ENCODE measurements at places on chromosomes 4 and X.

- peak; percentile 3 for DNase-seq
Observed at GRCh38 chr4:19694812-19695211, 556.9 kb upstream of the SLIT2 start.

GRCh38 chrX:41409006-41409405 lies 38.1 kb upstream of the NYX start:
- DNase-seq: peak; percentile 15

DNA sequence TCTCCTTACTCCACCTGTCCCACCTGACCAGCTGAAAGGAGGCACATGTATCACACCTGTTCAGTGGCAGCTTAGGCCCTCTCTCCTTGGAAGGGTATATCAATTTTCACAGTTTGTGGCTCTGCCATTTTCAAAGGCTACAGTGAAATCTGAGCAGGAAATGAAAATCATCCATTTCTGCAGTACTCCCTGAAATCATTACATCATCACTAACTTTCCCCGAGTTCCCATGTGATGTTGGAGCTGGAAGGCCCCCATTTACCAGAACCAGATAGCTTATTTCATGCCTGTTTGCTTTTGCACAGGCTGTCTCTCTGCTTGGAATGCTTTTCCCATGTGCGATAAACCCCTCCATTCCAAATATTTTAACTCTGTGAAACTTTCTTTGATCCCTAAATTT lies 31.0 kb upstream of the STX18 start:
- DNase-seq: no peak

GRCh38 chr4:6641164-6641970 lies 882 bp downstream of the MRFAP1 start:
- no peak for DNase-seq

DNA sequence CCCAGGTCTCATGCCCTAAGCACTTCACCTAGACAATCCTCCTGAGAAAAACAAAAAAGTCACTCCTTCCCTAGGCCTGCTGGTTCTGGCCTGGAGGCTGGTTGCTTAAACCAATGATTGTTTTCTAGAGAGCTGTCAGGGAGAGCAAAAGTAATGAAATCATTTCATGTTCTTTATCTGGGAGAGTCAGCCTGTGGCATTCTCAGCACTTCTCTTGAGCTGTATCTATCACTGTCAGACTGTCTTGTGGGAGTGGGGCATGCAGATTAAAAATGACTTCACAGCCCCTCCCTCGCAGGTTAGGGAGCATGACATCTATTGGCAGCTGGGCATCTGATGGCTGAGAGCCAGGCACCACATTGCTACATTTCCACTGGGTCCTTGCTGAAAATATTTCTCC lies 20.4 kb upstream of the TMEM154 start:
- no peak for DNase-seq

DNA sequence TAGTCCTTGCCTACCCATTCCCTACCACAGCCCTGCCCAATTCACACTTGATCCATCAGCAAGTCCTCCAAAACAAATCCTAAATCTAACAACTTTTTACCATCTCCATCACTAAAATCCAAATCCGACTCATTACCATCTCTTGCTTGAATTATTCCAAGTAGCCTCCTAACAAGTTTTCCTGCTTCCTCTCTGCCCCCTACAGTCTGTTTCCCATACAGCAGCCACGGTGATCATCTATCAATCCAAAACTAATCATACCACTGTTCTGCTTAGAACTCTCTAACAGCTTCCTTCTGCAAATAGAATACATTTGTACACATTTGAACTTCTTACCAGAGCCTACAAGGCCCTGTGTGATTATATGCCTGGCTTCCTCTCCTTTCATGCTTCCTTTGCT lies 133.0 kb downstream of the SHROOM4 start:
- DNase-seq: no peak

DNA sequence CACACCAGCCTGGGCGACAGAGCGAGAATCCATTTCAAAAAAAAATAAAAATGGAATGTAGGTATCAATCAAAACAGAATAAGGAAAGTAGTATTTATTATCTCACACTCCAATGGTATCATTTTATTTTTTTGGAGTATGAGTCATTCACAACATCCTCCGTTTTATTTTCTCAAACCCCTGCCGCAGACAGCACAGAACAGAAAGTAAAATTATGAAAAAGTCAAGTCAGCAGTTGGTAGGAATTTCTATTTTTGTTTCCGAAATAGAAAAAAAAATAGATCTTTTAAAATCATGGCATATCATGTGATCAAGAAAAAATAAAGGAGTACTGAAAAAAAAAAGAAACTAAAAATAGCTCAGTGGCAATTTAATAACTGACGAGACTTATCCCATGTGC lies 490.7 kb upstream of the TENM3 start:
- no peak for DNase-seq

- no peak for DNase-seq
Observed at GRCh38 chrX:19539665-19540064, 24.4 kb upstream of the MAP3K15 start.

DNA sequence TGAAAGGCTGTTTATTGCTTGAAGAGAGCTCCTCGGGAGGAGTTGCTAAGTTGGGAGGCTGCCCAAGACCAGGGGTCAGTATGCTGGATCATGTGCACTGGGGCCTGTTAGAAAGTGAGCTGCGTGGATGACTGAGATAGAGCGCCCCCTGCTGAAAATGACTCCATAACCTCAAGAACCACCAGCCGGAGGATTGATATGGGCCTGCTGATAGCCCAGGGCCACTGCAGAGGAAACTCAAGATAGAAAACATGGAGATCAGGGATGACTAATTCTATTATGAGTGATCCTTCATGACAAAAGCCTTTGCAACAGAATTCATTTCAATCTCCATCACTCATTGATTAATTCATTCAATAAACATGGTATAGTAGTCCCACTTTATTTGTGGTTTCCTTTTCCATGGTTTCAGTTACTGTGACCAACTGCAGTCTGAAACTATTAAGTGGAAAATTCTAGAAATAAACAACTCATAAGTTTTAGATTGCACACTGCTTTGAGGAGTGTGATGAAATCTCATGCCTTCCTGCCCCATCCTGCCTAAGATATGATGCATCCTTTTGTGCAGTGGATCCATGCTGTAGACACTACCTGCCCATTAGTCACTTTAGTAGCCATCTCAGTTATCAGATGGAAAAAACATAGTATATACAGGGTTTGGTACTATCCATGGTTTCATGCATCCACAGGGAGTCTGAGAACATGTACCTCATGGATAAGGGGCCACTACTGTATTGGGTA lies 126.7 kb upstream of the MBNL3 start:
- no peak for DNase-seq

- DNase-seq: peak; percentile 0
Observed at GRCh38 chrX:23435575-23435974, 100.9 kb downstream of the PTCHD1 start.

GRCh38 chrX:30748342-30748960 lies 95.2 kb downstream of the GK start:
- DNase-seq: no peak

- no peak for DNase-seq
Observed at GRCh38 chr4:107579099-107579498, 140.9 kb downstream of the PAPSS1 start.

DNA sequence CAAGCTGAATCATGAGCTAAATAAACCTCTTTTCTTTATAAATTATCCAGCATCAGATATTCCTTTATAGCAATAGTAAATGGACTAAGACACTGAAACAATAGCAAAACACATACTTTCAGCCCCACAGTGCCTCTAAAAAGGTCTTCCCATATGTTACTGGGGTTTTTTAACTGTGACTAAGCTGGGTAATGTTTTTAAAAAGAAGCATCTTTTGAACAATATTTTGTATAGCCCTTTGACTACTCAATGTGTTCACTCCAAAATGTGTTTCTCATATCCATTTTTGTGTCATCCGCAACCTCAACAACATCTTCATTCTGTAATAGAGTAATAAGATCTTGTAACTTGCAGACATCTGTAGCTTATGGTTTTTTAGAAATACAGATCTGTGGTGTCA lies 218.7 kb upstream of the S100G start:
- DNase-seq: no peak

DNA sequence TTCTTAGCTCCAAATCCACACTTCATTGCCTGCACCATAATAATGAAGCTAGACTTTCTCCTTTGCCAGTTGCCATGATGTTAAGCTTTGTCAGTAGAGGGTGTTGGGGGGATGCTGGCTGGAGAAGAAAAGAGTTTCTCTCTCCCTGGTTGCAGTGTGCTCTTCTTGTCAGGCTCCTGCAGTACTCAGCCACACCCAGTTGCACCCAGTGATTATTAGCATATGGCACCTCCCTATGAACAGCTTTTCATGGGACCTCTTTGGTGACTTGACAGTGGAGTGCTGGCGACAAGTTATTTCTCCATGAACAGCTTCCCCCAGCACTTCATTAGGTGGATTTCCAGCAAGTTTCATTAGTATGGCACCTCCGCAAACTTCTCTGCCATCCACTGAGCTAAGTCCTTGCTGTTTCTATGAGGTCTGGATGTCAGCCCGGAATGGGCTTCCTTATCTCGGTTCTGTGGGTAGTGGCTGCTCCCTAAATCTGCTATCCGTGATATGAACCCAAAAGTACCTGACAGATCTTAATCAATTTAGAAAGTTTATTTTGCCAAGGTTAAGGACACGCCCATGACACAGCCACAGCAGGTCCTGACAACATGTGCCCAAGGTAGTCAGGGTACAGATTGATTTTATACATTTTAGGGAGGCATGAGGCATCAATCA lies 18.8 kb upstream of the OTUD4 start:
- DNase-seq: no peak

GRCh38 chr4:53191997-53192396 lies 173.9 kb downstream of the SCFD2 start:
- no peak for DNase-seq

DNA sequence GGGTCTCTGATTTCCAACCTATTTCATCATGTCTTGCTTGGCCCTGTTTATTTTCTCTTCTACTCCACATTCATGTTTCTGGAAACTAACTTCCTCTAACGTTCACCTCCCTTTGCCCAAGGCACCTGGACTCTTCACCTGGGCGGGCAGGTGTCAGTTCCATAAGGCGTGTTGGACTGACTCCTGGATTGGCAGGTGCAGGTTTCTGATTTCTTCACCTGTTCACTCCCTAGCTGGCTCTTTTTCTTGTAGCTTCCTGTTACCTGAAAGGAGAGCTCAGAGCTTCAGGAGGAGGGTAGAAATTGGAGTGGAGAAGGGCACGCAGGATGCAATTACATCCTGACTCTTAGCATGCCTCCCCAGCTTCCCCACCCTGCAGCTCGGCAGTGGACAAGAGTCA lies 350.8 kb upstream of the KLF3 start:
- DNase-seq: no peak

- DNase-seq: no peak
Observed at GRCh38 chr4:78145622-78146021, 88.5 kb downstream of the FRAS1 start.

GRCh38 chrX:52140020-52140419 lies 44.7 kb upstream of the MAGED4 start:
- no peak for DNase-seq

DNA sequence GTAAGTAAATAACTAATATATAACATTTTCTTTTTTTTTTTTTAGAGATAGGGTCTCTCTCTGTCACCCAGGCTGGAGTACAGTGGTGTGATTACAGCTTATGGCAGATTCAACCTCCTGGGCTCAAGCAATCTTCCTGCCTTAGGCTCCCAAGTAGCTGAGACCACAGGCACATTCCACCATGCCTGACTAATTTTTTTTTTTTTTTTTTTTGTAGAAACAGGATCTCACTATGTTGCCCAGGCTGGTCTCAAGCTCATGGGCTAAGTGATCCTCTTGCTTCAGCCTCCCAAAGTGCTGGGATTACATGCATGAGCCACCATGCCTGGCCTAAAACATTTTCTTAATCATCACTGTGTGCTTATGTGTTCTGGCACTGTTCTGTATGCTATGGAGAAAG lies 32.8 kb downstream of the MGARP start:
- DNase-seq: no peak

DNA sequence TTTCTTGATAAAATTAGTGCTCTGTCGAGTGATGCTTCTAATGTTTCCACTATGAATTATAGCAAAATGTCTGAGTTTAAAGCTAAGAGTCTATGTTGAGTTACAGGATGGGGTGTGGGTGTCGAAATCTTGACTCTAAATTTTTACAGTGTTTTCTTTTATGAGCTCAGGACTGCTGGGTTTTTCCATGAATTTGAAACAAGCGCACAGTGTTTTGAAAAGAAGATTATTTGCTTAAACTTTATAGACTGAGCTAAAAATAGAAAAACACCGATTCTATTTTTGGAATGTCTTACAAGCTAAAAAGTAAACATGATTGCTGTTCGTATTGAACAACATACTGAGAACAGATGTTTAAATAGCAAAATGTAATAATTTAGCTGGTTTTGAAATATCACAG lies 7.5 kb downstream of the PTTG2 start:
- no peak for DNase-seq

DNA sequence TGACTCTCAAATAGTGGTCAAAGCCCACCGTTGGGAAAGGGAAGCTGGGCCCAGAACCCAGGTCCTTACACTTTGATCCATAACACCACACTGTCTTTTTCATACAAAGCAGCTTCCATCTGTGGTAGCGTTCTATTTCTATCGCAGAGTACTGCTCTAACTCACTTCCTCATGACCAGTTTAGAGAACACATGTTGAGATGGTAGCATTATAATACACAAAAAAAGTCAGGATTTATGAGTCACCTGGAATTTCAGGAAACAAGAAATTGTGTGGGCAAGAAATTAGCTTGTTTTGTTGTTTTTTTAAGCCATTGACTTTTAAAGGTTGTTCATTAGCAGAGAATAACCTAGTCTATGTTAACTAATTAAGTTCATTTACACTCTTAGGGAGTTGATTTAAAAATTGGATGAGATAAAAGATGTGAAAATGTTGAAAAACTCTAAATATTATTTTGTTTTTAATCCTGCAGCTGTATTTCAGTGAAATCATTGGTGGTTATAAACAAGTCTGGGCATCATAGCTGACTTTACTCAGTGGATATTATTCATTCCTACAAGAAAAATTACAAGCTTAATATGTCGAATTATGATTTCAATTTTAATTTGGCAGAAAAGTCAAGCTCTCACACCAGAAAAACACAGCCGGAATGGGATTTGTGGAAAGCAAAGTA lies 1011.1 kb upstream of the HS3ST1 start:
- no peak for DNase-seq

GRCh38 chr4:61571761-61572559 lies 371.8 kb downstream of the ADGRL3 start:
- no peak for DNase-seq

GRCh38 chr4:73608689-73609594 lies 11.3 kb downstream of the RASSF6 start:
- no peak for DNase-seq

DNA sequence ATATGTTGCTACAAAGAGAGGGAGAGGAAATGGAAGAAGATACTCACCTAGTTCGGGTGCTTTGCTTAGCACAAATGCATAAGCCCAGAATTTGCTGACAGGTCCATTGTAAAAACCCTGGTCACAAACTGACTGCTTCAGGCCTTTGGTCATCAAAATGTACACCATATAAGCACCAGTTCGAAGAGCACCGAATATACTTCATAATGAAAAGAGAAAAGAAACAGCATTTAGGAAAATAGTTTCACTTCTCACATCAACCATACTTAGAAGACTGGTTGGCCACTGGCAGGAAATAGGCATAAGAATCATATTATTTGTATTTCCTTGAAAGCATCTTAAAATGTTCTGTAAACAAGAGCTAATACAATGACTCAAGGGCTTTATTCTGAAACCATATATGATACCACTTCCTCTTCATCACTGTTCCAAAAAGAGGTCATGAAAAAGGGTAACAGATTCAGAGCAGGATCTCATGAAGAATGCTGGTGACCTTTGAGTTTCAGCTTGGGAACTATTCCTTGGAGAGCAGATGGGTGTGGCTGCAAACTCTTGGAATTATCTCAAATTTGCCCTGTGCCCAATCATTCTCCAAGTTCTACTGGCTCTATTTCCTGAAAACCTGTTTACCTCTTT lies 138.7 kb downstream of the ELOVL6 start:
- no peak for DNase-seq

GRCh38 chr4:123043013-123043412 lies 120.6 kb upstream of the NUDT6 start:
- DNase-seq: no peak

Data from putamen (tissue), 1 donor.